ENCODE measurements at places on chromosomes 1 and 21. TPM values are rescaled to one million over a fixed set of nuclear protein-coding genes. Genes with fewer than 3 reads are reported as not detected.
A peak's percentile ranks its signal among the peaks of the same experiment; 100 is the strongest.

- H3K4me1 ChIP-seq: no peaks in the 10 kb centered on the region
- peaks cover 24% of the 10 kb centered on the region for H3K27me3 ChIP-seq
- H3K36me3 ChIP-seq: no peaks in the 10 kb centered on the region
- no peak overlapping the region for H3K27ac ChIP-seq
Observed at GRCh38 chr1:245512980-245513578, 358.3 kb downstream of the KIF26B start.

DNA sequence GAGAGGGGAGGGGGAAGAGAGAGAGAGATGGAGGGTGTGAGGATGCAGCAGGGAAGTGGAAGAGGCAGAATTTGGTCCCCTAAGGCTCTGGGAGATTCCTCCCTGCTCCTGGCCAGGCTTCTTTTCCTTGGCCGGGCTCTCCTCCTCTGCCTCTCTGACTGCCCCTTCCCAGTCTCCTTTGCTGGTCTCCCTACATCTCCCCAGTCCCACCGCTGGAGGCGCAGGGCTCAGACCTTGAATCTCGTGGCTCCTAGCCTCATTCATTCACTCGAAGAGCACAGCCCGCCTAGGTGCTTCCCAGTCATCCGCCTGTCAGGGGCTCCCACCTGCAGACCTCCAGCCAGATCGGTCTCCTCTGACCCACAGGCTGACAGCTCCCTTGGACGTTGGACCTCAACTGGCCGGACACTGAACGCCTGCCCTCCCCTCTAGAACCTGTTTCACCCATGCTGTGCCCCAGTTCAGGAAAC is 76.5 kb downstream of the VWA5B1 start:
- H3K4me3 ChIP-seq: peak overlapping the region; percentile 59
- peaks cover 17% of the 10 kb centered on the region for H3K4me1 ChIP-seq
- no peak overlapping the region for H3K27ac ChIP-seq
- peak; percentile 20 for DNase-seq
- peaks cover 92% of the 10 kb centered on the region for H3K27me3 ChIP-seq
- H3K36me3 ChIP-seq: no peaks in the 10 kb centered on the region

DNA sequence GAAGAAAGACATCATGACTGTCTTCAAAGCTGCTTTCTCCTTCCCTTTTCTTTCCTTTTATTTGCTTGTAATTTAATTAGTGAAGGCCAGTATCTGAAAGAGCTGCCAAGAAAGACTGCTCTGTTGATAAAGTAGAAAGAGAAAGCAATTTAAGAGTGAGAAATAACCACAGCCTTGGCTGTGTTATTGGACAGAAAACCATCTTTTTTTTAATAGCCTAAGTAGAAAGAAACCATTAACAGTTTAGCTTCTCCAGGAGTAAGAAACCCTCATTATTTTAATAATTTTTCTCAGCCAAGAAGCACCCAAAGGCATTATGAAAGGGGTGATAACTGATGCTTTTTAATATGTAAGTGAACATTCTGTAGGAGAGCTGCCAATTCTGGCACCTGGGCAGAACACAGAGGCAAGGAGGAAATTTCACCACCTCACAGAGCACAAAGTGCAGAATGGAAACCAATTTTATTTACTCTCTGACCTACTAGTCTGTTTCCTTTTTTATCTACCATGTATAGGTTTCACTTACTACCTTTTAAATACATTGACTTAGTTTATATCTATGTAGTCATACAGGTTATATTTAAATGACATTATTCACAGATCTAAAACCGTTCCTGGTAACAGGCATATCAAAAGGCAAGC is 703.2 kb downstream of the MRPL39 start:
- no peak for DNase-seq
- H3K27me3 ChIP-seq: no peaks in the 10 kb centered on the region
- H3K4me3 ChIP-seq: no peak overlapping the region
- H3K4me1 ChIP-seq: no peaks in the 10 kb centered on the region

- no peak overlapping the region for H3K4me3 ChIP-seq
- DNase-seq: peak; percentile 16
- H3K4me1 ChIP-seq: peaks cover 9% of the 10 kb centered on the region
- H3K27me3 ChIP-seq: peaks cover 37% of the 10 kb centered on the region
- no peak overlapping the region for H3K27ac ChIP-seq
- no peaks in the 10 kb centered on the region for H3K36me3 ChIP-seq
Observed at GRCh38 chr1:25140073-25140797, 92.1 kb downstream of the SYF2 start.

GBP7 gene
- total RNA-seq: not detected

DNA sequence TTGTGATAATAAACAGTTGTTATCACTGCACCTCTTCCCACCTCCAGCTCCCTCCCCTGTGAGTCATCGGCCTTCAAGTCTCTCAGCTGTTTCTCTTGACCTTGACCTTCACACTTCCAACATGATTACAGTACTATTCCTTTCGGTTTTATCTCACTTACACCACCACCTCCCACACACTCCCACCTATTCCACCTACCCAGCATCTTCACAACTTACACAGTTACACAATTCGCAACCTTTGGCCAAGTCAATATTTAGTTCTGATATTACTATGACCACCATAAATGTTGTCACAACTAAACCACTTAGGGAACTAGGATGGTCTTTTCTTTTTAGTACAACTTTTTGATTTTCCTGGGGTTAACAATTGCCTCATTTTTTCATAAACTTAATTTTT is 60.2 kb downstream of the RIPK4 start:
- DNase-seq: peak; percentile 25

LCE3B gene
- not detected for total RNA-seq

Measured in activated T-cell treated with anti-CD3 and anti-CD28 coated beads, Interleukin-2, amount 50 U/mL, for 72 hours (primary cell).